ENCODE measurements at places on chromosomes 3 and 15.

DNA sequence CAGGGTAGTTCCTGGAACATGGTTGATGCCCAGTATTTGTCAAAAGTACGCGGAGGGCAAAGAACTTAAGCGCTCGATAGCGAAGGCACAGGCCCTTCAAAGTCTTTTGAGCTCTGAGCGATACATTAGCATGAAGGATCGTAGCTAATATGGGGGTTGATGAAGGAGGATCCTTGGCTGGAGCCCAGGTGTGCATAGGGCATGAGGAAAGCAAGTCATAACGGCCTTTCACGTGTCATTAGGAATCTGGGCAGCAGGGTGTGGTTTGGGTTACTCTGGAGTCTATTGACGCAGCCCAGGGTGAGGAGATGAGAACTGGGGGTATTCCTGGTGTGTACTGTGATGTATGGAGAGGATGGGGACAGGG is 31.7 kb downstream of the SPINK8 start:
- H3K4me3 ChIP-seq, result peak overlapping the region; percentile 94
- peaks cover 3% of the 10 kb centered on the region for H3K36me3 ChIP-seq
- H3K27me3 ChIP-seq, result peaks cover 4% of the 10 kb centered on the region
- H3K4me1 ChIP-seq, result peaks cover 3% of the 10 kb centered on the region
- H3K27ac ChIP-seq, result peak overlapping the region; percentile 88
- peak; percentile 8 for DNase-seq

DNA sequence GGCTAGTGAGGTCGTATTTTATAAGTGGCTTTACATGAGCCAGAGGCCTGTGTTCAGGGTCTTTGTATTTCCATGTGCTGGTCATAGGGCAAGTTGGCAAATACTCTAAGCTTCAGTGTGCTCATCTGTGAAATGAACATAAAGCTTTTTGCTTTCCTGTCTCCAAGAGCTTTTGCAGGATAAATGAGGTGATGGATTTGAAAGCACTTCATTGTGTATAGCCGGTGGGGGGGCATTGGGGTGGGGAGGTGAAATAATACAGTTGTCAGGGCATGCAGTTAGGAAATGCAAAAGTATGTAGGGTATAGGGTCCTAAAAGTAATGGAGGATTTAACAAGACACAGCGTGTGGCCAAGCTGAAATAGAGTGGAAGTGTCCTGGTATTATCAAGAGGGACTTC is 67.7 kb downstream of the ARNT2 start:
- peaks cover 17% of the 10 kb centered on the region for H3K36me3 ChIP-seq
- H3K27me3 ChIP-seq, result no peaks in the 10 kb centered on the region
- no peak for DNase-seq
- no peak overlapping the region for H3K4me3 ChIP-seq
- H3K27ac ChIP-seq, result no peak overlapping the region

DNA sequence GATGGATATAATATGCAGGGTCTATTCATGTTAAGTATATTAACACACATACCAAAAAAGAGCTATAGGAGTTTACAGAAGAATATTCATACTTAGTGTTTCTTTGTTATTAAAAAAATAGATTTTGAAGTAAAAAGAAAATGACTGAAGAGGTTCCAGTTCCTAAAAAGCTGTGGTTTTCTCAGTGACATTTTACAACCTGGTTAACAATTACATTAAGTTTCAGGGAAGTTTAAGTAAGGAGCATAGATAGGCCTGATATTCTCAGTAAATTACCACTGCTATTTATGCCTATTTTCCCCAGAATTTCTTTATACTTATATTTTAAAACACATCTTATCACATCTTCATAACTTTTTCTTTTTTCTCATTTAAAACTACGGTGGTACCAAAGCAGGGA is 43.6 kb upstream of the SPTSSB start:
- DNase-seq, result no peak
- no peak overlapping the region for H3K4me3 ChIP-seq
- no peaks in the 10 kb centered on the region for H3K27me3 ChIP-seq
- no peaks in the 10 kb centered on the region for H3K4me1 ChIP-seq

DNA sequence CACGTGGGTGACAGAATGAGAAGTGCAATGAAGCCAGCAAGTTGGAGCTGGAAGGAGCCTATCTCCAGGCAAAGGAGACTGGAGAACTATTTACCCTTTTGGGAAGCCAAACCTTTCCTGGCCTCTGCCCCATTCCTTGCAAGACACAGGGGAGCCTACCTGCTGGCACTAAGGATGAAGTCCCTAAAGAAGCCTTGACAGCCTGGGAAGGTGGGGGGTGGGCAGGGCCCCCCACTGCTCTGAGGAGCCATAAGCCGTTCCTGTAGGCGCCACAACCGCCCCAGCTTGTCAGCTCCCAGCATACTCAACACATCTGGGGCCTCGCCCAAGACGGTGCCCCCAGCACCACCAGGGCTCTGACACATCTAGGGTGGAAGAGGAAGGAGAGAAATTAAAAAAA is 5.5 kb downstream of the CDAN1 start:
- no peak overlapping the region for H3K4me3 ChIP-seq
- H3K4me1 ChIP-seq, result peaks cover 3% of the 10 kb centered on the region
- peaks cover 50% of the 10 kb centered on the region for H3K36me3 ChIP-seq
- DNase-seq, result no peak
- H3K27ac ChIP-seq, result no peak overlapping the region
- no peaks in the 10 kb centered on the region for H3K27me3 ChIP-seq

- no peaks in the 10 kb centered on the region for H3K4me1 ChIP-seq
- no peaks in the 10 kb centered on the region for H3K36me3 ChIP-seq
- H3K27me3 ChIP-seq, result no peaks in the 10 kb centered on the region
- no peak overlapping the region for H3K27ac ChIP-seq
Observed at GRCh38 chr3:88882121-88882520, 225.3 kb upstream of the EPHA3 start.

DNA sequence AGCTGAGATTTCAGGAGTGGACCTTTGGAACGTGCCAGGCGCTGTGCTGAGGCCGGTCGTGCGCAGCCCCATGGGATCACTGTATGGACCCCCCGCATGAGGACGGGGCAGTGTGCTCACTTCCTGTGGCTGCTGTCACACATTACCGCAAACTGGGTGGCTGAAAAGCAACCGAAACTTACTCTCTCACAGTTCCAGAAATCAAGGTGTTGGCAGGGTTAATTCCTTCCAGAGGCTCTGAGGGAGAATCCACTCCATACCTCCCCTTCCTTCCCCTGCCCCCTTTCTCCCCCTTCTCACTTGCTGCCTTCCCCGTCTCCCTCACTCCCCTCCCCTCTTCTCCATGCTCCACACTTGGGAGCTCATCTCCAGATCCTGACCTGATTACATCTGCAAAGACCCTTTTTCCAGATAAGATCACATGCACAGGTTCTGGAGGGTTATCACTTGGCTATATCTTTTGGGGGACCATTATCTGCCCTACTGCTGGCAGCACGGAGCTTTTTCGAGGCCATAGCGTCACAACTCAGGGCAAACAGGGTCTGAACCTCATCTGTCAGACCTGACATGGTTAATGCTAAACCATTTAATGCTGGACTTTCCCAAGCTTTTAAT is 41.2 kb downstream of the KLF13 start:
- H3K27ac ChIP-seq, result no peak overlapping the region
- no peaks in the 10 kb centered on the region for H3K27me3 ChIP-seq
- peaks cover 7% of the 10 kb centered on the region for H3K36me3 ChIP-seq
- no peak for DNase-seq

DNA sequence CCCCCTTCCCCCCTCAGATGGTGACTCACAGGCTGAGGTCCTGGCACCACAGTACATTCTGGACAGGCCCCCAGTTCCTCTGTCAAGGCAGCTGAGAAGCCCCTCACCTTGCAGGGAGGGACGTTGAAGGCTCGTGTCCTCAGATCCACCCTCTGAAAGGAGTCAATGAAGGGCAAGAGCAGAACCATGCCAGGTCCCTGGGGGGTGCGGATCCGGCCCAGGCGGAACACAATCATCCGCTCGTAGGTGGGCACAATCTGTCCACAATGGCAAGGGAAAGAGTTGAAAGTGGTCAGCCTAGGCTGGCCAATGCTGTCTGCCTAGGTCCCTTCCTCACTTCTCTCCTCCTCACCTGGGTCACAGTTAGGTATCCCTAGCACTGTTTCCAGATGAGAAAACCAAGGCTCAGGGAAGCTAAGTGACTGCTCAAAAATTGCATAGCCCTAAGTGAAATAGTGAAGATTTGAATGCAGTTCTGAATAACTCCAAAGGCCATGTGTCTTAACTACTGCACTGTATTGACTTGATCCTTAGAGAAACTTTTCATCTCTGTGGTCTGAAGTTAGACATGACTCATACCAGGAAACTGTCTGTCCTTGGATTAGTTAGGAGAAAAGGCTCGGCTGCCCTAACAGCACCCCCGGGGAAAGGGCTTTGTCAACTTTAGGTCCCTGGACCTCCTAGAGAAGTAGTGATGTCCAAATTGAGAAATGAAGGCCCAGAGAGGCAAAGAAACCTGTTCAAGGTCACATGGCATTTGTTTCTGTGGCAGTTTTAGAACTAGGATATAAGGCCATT is 2.9 kb downstream of the STOML1 start:
- H3K4me3 ChIP-seq, result no peak overlapping the region
- no peak for DNase-seq

GRCh38 chr3:16866571-16866970 is 18.2 kb upstream of the PLCL2 start:
- no peak overlapping the region for H3K27ac ChIP-seq
- H3K4me3 ChIP-seq, result no peak overlapping the region
- DNase-seq, result no peak
- H3K4me1 ChIP-seq, result no peaks in the 10 kb centered on the region

DNA sequence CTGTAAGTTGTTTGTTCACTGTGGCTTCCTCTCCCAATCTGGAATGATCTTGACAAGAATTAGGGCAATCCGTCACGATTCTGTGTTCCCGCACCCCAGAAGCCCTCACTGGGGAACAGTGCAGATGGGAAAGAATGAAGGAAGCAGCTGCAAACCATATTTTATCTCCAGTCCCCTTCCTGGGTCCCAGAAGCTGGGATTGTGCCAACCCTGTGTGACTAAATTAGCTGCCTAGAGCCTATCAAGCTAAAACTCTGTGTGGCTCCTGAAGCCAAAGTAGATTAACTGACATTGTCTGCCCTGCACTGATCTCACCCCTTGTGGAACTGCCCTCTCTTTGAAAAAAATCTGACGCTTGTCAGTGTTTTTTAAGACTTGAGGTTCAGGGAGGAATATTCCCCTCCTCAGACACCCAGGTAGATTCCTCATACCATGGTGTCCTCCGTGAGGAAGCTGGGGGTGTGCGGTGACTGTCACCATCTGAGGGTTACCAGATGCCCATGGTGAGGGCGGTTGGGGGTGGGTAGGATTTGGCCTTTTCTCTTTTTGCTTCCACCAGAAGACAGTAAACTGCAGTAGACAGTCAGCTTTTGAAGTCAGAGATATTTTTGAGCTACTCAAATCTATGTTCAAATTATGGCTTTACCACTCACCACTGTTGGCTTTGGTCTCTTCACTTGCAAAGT is 358.3 kb upstream of the TPM1 start:
- H3K27me3 ChIP-seq, result no peaks in the 10 kb centered on the region
- no peak for DNase-seq
- H3K27ac ChIP-seq, result no peak overlapping the region
- H3K4me3 ChIP-seq, result no peak overlapping the region

DNA sequence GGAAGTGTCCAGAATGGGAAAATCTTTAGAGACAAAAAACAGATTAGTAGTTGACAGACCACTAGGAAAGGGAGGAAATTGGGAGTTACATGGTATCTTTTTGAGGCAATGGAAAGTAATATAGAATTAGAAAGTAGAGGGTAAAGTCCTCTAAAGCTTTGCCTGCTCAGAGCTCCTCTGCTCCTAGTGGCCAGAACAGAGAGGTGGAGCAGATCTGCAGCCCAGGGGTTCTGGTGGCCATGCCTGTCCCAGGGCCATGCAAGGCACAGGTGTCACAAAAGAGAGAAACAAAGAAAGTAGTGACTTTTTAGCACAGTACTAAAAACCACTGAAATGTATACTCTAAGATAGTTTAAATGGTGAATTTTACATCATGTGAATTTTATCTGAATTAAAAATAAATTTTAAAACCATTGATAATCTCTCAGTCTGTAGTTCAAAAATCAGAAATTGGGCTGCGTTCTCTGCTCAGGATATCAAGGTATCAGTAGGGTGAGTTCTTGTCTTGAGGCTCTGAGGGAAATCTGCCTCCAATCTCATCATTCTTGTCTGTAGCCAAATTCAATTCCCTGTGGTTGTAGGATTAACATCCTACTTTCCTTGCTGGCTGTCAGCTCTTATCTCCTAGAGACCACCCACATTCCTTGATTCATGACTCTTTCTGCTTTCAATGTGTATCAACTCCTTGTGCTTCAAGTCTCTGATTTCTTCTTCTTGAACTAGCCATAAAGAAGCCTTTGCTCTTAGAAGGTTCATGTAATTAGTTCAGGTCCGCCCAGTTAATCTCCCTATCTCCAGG is 23.6 kb downstream of the PYGO1 start:
- no peak overlapping the region for H3K27ac ChIP-seq
- H3K36me3 ChIP-seq, result no peaks in the 10 kb centered on the region
- no peak overlapping the region for H3K4me3 ChIP-seq
- DNase-seq, result no peak
- no peaks in the 10 kb centered on the region for H3K4me1 ChIP-seq

DNA sequence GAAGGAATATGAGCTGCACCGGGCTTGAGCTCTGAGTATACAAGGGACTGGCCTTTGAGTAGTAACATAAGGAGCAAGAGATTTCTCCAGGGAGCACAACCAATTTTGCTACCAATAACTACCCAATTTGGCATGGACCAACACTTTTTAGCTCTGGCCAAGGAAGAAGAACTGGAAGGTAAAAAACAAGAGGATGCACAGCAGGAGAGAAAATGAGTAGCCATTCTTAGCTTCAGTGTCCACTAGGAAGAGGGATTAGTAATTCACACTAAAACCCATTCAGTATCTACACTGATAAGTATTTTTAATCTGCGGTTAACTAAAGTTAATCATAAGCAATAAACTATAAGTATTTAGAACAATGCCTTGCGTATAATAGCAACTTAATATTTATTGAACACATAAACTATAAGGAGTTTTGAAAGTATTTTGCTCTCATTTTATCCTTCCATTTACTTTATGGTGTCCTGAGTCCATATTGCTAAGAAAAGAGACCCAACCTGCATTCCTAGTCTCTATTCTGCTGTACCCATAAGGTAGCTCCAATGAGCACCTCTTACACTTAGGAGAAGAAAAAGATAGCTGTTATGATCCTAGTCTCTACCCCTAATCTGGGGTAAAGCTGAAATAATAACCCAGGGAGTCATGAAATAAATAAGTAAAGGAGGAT is 268.9 kb downstream of the IGSF11 start:
- no peaks in the 10 kb centered on the region for H3K4me1 ChIP-seq

DNA sequence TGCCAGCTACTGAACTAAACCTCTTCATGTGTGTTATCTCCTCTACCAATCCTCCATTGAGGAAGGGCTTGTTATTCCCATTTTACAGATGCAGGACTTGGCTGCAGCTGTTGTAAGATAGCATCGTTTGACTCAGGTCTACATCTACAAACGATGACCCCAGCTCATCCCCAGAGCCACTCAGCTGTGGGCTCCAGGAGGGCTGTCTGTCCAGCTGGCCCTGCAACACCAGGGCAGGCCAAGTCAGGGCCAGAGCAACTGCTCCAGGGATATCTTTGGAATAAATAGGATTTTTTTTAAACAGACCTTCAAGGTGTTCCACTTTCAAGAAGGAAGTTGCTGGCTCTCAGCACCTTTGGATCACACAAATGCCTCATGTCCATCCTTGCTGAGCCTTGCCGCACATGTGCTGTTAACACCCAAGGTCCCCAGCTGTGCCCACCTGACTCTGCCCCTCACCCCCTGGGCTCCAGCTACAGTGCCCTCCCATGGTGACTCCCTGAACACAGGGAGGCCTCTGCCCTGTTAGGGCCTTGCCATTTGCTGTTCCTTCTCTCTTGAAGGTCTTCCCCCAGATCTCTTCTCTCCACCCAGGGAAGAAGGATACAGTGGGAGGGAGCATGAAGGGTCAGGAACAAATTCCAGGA is 31.0 kb downstream of the ALDH1L1 start:
- no peaks in the 10 kb centered on the region for H3K27me3 ChIP-seq
- no peaks in the 10 kb centered on the region for H3K4me1 ChIP-seq
- no peak overlapping the region for H3K27ac ChIP-seq
- no peak overlapping the region for H3K4me3 ChIP-seq
